Regular cardiac myocyte (primary cell): ENCODE measurements at places on chromosomes 1 and 21. TPM values are rescaled to one million over a fixed set of nuclear protein-coding genes. Genes with fewer than 3 reads are reported as not detected.

The LCE2B gene
- total RNA-seq, result not detected in 2 replicates

The KIRREL1 gene
- 92.4 and 146 TPM in 2 replicates for total RNA-seq

The OPTC gene
- not detected in 2 replicates for total RNA-seq

The KCNJ15 gene
- 0.38 and 1.7 TPM in 2 replicates for total RNA-seq

The DNAJC28 gene
- 1.7 and 2.0 TPM in 2 replicates for total RNA-seq

The TRAF3IP3 gene
- total RNA-seq, result not detected in 2 replicates

The PDPN gene
- total RNA-seq, result 0.77 and 1.1 TPM in 2 replicates

The HSD3B2 gene
- total RNA-seq, result not detected in 2 replicates

The KIF26B gene
- total RNA-seq, result 0.96 and 9.3 TPM in 2 replicates

The SLAMF9 gene
- 0.28 TPM in 1 of 2 replicates, not detected in the other for total RNA-seq

The NBPF4 gene
- not detected in 2 replicates for total RNA-seq
